ENCODE measurements at places on chromosomes 6 and 20.

DNA sequence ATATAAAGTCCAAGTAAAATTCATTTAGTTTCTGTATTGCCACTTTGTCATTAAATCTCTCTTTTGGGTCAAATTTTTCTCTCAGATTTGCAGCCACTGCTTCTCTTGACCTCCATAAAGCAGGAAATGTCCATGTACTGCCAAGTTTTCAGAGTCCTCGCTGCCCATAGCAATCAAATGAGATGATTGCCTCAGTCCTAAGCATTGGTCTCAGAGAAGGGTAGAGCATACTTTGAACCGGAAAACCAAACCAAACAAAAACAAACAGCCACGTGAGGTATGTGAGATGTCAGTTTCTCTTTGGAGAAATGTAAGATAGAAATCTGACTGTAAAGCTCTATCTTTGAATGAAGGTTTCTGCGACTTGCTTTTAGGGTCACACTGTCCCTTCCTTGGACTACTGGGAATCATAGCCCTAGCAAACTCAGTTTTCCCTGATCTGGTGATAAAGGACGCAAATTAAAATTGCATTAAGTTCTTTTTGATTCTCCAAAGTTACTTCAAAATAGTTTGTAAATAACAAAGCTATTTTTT lies 505.4 kb upstream of the CITED2 start:
- no peak for DNase-seq
- peaks cover 6% of the 10 kb centered on the region for H3K27me3 ChIP-seq
- H3K4me1 ChIP-seq, result peaks cover 4% of the 10 kb centered on the region
- H3K27ac ChIP-seq, result no peak overlapping the region
- H3K4me3 ChIP-seq, result no peak overlapping the region

- H3K4me1 ChIP-seq, result no peaks in the 10 kb centered on the region
- no peak overlapping the region for H3K27ac ChIP-seq
- no peak for DNase-seq
- no peaks in the 10 kb centered on the region for H3K36me3 ChIP-seq
These were observed 10.8 kb downstream of the EFCAB8 start for GRCh38 chr20:32869562-32869961.

DNA sequence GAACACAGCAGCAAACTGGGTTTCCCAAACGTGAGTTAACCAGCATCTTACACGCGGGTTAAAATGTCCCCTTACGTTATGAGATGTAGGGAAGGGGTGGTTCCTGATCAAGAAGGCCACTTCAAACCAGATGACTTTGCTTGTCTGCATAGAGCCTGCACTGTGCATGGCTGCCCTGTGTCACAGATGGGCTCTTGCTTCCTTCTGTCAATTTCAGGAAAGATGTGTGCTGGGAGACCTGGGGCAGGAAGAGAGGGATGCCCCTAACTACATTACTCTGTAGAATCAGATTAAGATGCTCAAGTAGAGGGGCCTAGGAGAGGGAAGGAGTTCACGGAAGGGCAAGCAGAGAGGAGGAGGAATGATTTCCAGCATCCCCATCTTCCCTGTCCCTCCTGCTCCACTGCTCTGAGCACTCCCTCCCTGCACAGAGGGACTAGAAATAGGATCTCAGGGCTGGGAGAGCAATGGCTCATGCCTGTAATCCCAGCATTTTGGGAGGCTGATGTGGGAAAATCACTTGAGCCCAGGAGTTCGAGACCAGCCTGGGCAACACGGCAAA lies 63.5 kb upstream of the ZMYND8 start:
- peaks cover 17% of the 10 kb centered on the region for H3K4me1 ChIP-seq
- no peak overlapping the region for H3K4me3 ChIP-seq
- no peak overlapping the region for H3K27ac ChIP-seq
- H3K27me3 ChIP-seq, result no peaks in the 10 kb centered on the region
- DNase-seq, result no peak

DNA sequence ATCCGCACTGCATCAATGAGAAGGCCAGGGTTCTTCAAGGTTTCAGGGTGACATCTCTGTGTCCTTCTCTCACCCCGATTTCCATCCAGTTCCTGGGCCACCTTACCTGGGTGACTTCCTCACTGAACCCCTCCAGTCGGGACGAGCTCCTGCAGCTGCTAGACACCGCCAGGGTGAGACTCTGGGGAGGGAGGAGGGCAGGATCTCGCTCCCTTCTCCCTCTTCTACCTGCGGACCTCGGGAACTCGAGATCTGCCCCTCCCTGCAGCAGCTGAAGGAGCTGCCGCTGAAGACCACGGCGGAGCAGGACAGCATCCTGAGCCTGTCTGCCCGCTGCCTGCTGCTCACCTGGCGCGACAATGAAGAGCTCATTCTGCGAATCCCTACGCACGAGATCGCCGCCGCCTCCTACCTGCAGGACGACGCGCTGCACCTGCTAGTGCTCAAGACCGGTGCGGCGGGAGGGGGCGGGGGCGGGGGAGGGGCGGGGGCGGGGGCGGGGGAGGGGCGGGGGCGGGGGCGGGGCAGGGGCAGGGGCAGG lies 7.5 kb downstream of the CCM2L start:
- DNase-seq, result no peak
- H3K4me1 ChIP-seq, result peaks cover 19% of the 10 kb centered on the region
- H3K4me3 ChIP-seq, result peak overlapping the region; percentile 59
- no peaks in the 10 kb centered on the region for H3K36me3 ChIP-seq
- H3K27ac ChIP-seq, result no peak overlapping the region

GRCh38 chr6:46626228-46626909 lies 26.2 kb downstream of the CYP39A1 start:
- H3K4me1 ChIP-seq, result peaks cover 4% of the 10 kb centered on the region
- peaks cover 26% of the 10 kb centered on the region for H3K27me3 ChIP-seq
- no peak overlapping the region for H3K4me3 ChIP-seq
- H3K36me3 ChIP-seq, result no peaks in the 10 kb centered on the region

Data from activated T-cell treated with anti-CD3 and anti-CD28 coated beads, Interleukin-2, amount 50 U/mL, for 24 hours (primary cell).